ENCODE measurements at places on chromosomes 6 and 20.
A peak's percentile ranks its signal among the peaks of the same experiment; 100 is the strongest.

DNA sequence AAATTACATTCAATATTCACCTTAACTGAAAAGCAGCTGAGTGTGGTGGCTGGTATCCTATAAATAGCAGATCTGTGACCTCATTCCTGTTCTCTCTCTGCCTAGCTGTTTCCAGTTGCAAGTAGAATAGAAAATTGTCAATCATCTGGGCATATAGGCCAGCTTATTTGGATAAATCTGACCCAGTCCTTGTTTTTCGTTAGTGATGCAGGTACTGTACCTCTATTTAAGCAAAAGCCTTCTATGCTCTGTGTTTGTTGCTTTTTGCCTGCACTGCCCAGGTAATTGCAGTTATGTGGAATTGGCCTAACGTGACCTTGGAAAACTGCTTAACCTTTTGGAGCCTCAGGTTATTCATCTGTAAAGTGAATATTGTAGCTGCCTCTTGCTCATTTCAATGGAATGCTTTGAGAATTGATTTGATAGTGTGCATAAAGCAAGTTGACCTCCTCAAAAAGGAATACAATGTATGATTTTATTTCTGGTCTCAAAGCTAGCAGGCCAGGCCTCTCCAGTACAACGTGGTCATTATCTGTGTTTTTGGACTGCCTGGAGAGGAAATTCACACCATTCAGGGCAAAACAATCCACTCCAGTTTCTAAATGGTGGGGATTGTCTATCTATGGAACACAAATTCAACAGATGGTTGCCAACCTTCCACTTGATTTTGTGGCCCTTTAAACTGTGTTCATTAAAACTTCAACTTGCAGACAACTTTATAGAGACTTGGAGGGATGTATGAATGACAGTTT, 508.7 kb upstream of the CITED2 start:
- DNase-seq: peak; percentile 30

GRCh38 chr6:3750317-3751076, 1.0 kb downstream of the PXDC1 start:
- DNase-seq: peak; percentile 36

DNA sequence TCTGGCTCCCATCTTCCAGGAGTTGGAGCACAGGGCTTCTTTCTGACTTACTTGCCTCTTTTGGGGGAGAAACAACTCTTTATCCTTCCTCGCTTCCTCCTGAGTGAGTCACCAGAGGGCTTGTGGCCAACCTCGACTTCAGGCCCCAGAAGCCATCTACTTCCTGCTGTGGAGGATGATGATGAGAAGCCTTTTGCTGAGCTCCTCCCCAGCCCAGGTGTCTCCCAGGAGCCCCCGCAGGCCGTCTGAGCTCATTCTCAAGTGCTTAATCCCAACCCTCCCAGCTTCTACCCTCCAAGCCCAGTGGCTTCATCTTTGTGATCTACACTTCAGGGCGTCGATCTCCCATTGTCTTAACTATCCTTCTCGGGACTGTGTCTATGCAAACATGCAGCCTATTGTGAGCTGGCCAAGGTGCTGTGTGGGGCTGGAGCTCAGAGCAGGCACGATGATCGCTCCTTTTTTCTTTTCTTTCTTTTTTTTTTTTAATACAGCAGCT, 27.9 kb downstream of the SDCBP2 start:
- DNase-seq: peak; percentile 74

- DNase-seq: no peak
These were observed 43.1 kb upstream of the ZNF831 start for GRCh38 chr20:59120491-59120890.

- peak; percentile 65 for DNase-seq
These were observed 62.9 kb upstream of the RUNX2 start for GRCh38 chr6:45265246-45265645.

DNA sequence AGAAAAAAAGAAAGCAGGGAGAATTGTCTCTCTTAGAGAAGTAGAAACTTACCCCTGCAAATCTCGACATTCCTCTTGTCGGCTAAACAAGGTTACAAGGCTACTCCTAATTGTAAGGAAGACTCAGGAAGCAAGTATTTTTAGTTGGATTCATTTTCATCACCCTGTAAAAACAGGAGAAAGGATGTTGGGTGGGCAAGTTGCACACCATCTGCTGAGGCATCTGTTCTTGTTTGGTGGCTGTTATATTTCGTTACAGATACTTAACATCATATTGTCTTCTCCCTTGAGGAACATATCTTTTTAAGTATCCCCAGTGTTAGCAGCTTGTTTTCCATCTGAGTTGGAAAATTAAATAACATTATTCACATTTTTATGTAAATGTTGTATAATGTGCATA, 187.5 kb downstream of the PLCB4 start:
- DNase-seq: no peak

- DNase-seq: no peak
These were observed 2.5 kb upstream of the TMEM217 start for GRCh38 chr6:37260444-37260843.

DNA sequence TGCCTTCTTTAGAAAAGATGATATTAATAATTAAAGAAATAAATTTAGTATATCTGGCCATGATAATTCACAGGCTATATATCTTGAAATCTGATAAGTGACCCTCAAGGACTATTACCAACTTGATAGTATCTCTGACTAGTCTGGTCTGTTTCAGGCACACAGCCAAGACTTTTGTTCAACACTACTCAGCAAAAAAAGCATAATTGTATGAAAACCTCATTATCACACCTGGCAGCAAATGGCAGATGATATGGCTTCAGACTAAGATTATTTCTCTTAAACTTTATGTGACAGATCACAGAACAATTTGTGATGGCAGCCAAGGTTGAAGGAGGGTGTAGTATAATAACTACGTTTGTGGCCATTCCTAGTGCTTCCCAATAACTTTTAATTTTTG, 114.7 kb downstream of the RWDD2A start:
- no peak for DNase-seq

DNA sequence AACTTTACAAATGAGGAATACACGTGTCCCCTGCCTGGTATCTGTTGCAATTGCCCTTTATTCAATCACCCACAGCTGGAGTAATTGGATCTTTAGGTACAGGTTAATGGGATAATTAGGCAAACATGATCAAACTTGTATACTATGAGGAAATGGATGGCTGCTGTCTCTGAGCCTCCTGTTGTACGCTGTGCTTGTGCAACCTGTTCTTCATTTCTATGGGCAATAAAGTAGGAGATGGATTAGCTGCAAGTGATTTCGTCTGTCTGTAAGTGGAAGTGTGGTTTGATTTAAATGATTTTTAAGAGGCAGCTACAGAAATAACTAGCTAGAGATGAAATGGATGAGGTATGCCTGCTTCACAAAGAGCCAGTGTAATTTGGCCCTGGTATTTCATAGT, 474.1 kb downstream of the RNF144B start:
- DNase-seq: no peak

DNA sequence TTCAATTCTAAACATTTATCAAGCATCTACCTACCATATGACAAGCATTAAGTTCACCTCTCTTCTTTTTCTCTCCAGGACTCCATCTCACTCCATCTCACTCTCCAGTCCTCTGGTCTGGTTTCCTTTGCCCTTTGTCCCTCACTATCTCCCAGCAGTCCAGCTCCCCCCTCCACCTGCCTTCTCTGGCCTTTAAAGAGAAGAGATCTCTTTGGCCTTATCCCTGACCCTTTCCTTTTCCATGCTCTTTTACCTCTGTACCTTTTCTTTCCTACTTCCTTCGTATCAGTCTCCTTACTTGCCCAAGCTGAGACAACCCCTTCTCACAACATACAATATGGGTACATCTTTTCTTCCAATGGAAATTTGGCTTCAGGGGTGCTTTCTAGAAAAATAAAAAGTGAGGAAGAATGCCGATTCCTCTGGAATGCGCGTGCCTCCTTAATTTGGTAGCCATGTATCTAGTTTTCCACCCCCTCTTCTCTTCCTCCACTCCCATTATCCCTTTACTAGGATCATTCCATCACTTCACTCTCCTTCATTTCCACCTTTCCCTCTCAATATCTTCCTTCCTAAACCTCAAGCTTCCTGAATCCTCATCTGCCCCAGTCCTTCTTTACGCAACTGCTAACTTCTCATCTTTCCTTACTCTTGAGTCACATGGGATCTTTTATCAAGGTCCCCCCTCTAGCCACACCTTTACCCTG, 745 bp upstream of the AGPAT1 start:
- no peak for DNase-seq

DNA sequence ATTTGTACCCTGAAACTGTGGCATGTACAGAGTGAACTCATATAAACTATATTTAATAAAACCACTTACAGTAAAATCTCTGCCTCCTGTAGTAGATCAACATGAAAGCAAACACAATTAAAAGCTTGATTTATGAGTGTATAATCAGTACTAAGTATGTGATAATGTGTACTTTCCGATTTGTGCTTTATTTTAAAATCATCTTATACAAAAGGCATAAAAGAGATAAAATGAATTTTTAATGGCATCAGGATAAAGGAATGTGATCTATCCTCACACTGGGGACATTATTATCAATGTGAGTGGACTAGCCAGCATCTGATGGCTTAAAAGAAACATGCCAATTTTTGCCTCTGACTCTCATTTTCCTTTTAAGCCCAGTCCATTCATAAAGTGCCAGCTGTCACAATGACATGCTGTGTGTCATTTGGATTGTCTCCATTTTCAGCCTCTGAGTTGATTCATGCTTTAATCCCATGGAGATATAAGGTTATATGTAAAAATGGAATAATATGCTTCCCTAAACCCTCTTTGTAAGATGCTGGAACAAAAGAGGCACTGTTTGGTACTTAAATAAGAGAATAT, 831.6 kb upstream of the EYS start:
- DNase-seq: no peak

- no peak for DNase-seq
These were observed 2.3 kb downstream of the SIRPA start for GRCh38 chr20:1897541-1897940.

- DNase-seq: no peak
These were observed 5.3 kb upstream of the TNFAIP3 start for GRCh38 chr6:137861550-137862337.

- DNase-seq: no peak
These were observed 18.0 kb upstream of the HLA-A start for GRCh38 chr6:29924287-29924686.

- DNase-seq: no peak
These were observed 243.5 kb downstream of the CDKAL1 start for GRCh38 chr6:20777801-20778200.

- DNase-seq: no peak
These were observed 49.9 kb downstream of the AIG1 start for GRCh38 chr6:143110572-143110971.

- peak; percentile 1 for DNase-seq
These were observed 30.6 kb upstream of the LY86 start for GRCh38 chr6:6557886-6558285.

DNA sequence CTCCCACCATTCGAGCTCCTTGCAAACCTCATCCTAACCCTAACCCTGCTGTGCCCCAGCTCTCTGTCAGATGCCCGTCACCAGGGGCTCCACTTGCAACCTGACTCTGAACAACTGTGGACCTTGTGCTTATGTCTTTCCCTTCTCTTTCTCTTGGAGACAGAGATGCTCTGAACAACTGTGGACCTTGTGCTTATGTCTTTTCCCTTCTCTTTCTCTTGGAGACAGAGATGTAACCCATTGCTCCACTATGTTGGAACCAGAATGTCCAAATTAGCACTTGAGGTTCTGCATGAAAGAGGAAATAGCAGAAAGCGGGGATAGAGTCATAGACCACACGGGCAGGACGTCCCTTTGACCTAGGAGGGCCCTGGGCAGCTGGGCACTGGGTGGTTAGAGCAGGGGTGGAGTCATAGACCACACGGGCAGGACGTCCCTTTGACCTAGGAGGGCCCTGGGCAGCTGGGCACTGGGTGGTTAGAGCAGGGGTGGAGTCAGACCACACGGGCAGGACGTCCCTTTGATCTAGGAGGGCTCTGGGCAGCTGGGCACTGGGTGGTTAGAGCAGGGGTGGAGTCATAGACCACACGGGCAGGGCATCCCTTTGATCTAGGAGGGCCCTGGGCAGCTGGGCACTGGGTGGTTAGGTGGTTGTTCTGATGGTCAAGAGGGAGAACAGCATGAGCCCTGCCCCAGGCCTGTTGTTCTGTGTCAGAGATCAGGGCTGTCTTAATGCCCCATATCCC, 22.2 kb downstream of the PCMTD2 start:
- no peak for DNase-seq

DNA sequence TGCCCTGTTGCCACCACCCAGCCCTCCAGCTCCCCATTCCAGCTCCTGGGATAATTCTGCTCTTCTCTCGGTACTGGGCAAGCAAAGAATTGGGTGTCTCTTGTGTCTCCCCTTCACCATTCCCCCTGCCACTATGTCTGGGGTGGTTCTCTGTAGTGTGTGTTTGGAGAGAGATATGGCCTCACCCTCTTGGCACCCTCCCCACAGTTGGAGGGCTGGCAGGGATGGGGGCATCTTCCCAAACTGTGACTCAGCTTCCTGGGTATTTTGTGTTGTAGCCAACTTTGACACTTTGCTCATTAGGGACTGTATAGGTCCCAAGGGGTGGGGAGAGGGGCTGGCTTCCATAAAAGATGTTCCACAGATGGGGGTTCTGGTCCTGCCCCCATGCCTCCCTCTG, 1.7 kb downstream of the TNXB start:
- DNase-seq: peak; percentile 58

DNA sequence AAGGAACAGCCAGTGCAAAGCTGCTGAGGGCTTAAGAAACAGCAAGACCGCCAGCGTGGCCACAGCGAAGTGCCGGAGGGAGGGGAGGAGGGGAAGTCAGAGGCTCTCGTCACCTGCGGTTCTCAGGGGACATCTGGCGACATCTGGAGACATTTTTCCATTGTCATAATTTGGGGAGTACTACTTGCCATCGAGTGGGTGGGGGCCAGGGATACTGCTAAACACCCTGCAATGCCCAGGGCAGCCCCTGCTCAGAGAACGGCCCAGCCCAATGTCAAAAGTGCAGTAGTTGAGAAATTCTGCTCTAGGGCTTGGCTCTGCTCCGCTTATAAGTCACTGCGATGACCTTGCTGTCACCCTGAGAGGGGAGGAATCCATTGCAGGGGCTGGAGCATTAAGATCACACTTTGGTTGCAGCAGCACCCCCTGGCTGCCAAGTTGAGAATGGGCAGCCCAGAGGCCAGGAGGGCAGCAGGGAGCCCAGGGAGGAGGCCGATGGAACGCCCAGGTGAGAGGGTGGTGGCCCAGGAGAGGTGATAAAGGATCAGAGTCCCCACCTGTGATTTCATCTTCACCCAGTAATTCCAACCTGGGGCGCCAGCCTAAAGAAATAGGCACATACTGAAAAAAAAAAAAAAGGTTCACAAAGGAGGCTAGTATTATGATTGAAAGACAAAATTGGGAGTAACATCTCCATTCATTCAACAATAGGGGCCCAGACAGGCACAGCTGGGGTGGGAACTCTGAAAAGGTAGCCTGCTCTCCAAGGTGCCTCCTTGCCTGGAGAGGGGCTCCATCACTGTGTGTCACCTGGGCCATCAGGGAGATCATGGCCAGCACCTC, 218.2 kb downstream of the BMP7 start:
- peak; percentile 70 for DNase-seq

- no peak for DNase-seq
These were observed 41.8 kb downstream of the GPR63 start for GRCh38 chr6:96795481-96795880.

All from cardiac muscle cell (in vitro differentiated cells and primary cell).